ENCODE measurements at places on chromosomes 5 and 9.

- DNase-seq = no peak
These were observed 1244.1 kb upstream of the ACO1 start for GRCh38 chr9:31140316-31140715.

- no peak for DNase-seq
These were observed 34.3 kb upstream of the DAB2 start for GRCh38 chr5:39459071-39459470.

DNA sequence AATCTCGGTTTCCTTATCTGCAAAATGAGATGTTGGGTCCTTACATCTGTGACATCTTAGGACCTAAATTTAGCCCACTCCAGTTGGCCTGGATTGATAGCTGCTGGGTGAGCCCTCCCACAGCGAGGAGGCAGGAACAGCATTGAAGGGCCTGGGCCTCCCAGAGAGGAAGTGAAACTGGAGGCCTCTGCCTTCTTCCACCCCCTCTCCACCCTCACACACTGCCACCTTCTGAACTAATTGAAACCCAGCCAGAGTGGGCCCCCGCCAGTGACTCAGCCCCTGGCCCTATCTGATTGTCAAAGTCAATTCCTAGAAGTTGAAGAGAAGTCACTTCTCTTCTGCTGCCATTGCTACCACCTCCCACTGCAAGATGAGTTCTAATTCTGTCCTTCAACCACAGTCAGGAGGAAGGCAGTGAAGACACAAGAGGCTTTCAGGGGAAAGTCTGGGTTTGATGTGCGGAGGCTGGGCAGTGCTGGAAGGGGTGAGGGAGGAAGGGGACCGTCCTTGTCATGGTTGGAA, 55.2 kb upstream of the NEK6 start:
- DNase-seq = no peak

DNA sequence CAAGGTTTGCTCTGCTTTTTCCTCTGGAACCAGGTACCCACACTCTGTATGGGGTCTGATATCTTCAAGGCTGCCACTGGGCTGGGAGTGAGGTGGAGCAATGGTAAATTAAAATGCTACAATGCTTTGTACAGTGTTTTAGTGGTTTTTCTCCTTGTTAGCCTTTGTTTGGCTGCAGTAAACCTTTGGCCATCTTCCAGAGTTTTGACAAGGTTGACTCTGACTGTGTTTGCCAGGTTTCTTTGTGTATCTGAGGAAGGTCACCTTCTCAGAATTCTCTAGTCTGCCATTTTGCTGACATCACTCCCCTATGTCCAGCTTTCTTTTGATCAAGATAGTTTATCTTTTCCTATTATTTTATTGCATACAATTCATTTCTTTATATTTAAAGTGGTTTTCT, 11.2 kb downstream of the SPATA31D1 start:
- no peak for DNase-seq

DNA sequence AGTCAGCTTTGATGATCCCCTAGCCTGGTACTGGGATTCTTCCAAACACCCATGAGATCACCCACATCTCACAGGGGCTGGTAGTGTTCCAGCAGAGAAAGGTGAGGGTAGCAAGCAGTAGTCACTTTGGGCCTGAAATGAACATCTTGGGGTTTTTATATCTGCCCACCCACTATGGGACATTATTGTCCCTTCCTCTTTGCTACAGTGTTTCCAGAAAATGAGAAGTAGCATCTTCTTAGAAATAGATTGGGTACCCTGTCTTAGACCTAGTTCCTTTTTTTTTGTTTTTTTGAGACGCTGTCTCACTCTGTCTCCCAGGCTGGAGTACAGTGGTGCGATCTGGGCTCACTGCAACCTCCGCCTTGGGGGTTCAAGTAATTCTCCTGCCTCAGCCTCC, 249.2 kb upstream of the ANKRD55 start:
- no peak for DNase-seq

GRCh38 chr9:92714787-92715487, 45.0 kb upstream of the IPPK start:
- DNase-seq = no peak

- DNase-seq = no peak
These were observed 10.9 kb upstream of the NKD2 start for GRCh38 chr5:997711-998110.

DNA sequence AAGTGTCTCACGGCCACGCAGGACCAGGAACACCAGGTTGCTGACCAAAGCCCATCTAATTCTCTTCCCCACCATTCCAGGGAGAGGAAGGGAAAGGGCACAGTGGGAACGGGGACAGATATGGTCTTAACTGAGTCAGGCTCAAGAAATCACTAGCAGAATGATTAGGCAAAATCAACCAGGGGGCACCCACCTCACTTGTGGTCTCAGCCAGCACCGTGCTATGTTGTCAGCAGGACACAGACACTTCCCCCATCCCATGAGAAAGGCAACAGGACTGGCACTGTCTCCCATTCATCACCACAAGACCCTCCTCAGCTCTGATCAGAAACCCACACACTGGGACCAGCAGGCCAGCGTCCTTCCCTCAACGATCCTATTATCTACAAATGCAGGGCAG, 2.9 kb downstream of the BICD2 start:
- no peak for DNase-seq

DNA sequence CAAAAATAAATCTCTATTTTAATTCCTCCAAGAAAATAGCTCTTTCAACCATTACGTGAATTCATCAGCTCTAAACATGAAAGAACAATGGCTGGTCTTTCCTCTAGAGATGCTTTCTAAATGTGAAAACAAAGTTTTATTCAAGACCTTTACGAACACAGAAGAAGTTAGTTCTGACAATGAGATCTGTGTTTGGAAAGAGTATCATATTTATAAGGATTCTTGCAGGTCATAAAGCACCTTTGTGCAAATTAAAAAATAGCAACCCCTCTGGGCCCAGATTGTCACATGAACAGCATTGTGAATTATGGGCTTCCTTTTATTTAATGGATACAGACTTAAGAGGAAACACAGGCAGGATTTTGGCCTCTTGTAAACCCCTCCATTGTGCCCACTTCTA, 17.7 kb upstream of the FTMT start:
- DNase-seq = no peak

GRCh38 chr5:68740226-68740910, 353.4 kb upstream of the SLC30A5 start:
- no peak for DNase-seq

- no peak for DNase-seq
These were observed 21.9 kb upstream of the TXN start for GRCh38 chr9:110278080-110278707.

- DNase-seq = no peak
These were observed 4.8 kb downstream of the GM2A start for GRCh38 chr5:151257731-151258181.

GRCh38 chr5:72223371-72223770, 96.7 kb downstream of the MRPS27 start:
- no peak for DNase-seq

DNA sequence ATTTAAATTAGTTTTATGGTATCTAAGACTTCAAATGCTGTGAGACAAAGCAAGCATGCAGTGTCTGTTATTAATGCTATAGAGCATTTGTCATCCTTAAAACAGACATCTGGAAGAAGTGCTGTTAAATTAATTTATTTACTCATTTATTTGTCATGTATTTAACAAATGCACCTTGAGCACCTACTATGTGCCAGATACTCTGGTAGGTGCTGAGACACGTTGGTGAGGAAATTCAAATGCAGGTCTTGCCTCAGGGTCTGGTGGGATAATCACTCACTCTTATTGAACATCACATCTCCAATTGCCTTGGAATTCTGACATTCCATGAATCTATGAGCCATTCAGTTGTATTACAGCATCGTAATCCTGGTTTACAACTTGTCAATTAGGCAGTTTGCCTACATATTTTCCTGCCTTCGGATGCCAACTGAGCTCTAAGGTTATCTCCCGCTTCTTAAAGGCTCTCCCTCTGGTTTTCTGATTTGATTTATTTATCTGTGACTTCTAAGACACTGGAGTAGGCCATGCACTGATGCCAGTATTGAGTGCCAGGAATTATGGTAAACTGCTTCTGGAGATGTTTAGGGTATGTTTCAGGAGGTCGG, 56.0 kb upstream of the RPS23 start:
- no peak for DNase-seq

GRCh38 chr9:133242991-133243390, 32.0 kb downstream of the ABO start:
- DNase-seq = no peak

- DNase-seq = no peak
These were observed 183.8 kb upstream of the PDE4D start for GRCh38 chr5:60077292-60077691.

- no peak for DNase-seq
These were observed 12.0 kb downstream of the IRX2 start for GRCh38 chr5:2739360-2740050.

- no peak for DNase-seq
These were observed 15.4 kb downstream of the SLC36A3 start for GRCh38 chr5:151288180-151288579.

All from cortex of kidney (tissue), 1 donor.